ENCODE measurements at places on chromosomes 11 and 22. TPM values are rescaled to one million over a fixed set of nuclear protein-coding genes. Genes with fewer than 3 reads are reported as not detected.

TYR gene
- not detected for total RNA-seq

MAJIN gene
- 0.46 TPM for total RNA-seq

GRCh38 chr22:23061471-23062280, 8.6 kb upstream of the GNAZ start:
- no peak for DNase-seq

DNA sequence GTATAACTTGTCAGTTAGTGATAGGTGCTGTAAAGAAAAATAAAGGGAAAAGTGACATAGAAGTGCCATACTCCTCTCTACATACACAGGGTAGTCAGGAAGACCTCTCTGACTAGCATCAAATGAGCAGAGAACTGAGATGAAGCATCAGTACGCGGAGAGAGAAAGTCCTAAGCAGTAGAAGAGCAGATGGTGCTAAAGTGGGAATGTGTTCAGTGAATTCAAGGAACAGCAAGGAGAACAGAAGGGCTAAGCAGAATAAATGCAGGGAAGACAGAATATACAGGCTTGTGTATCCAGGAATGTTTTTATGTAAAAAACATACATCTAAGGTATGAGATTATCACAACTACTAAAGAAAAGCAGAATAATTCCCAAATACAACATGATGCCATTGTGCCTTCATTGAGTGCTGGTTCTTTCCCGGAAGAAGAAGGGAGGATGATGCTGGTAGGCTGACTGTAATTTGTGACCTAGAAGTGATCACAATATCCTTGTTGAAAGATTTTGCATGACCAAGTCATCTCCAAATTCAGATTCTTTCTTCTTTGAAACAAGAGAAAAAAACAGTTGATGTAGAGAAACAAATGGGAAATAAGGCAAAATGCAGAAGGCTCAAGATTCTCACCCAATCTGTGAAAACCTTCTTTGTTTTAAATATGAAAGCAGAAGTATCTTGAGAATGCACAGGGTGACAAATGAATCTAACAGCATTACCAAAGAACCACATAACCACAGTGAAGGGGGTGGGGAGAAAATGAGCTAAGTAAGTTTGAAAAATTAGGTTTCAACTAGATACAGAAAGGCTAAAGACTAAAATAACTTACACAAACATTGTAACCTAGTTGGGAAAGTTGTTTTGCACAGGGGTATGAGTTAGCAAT, 20.5 kb downstream of the MRE11 start:
- DNase-seq, result no peak

C22orf31 gene
- 0.32 TPM for total RNA-seq

DNA sequence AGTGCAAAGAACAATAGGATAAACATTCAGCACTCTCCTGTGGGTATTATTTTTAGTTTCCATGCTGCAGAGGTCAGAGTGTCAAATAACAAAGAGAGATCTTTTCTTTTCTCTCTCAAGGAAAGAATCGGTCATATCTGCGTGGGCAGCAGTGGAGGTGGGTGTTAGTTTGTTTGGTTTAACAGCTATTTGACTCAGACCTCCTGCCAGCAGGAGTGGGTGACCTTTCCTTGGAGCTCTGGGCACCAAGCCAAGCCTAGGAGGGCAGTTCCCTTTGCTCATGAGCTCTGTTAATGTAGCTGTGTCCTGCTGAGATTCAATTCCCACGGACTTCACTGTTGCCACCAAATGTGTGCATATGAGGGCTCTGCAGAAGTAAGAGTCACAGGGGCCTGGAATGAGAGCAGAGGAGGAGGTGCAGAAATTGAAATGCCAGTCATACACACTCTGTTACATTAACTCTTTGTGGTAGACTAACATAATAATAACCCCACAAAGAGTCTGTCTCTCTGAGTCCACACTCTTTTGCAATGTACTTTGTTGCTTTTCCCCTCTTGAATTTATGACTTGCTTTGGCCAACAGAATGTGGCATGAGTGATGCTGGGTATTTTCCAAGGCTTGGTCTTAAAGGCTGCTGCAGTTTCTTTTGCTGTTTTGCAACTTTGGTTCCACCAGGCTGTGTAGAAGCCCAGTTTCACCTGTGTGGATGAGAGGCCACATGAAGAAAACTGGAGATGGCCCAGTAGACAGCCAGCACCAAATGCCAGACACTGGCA, 76.0 kb upstream of the GRK3 start:
- DNase-seq, result peak; percentile 79

- no peak for DNase-seq
Observed at GRCh38 chr11:20177136-20177535, 16.9 kb upstream of the DBX1 start.

DNA sequence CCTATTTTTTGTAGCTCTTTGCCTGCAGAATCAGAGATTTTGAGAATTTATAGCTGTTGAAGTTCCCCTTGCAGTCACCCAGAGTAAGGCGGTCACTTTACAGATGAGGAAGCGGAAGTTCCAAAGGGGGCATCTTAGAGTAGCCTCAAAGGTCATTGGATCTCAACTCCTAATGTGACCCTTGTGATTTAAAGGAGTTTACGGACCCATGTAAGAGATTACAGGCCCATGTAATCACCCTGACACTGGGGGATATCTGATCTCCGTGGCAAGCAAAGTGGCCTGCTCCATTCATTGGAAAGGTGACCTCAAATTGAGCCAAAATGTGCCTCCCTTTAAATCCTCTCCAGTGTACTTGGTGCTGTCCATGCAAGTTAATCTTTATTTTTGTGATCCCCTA, 15.7 kb downstream of the P2RX3 start:
- no peak for DNase-seq

DNA sequence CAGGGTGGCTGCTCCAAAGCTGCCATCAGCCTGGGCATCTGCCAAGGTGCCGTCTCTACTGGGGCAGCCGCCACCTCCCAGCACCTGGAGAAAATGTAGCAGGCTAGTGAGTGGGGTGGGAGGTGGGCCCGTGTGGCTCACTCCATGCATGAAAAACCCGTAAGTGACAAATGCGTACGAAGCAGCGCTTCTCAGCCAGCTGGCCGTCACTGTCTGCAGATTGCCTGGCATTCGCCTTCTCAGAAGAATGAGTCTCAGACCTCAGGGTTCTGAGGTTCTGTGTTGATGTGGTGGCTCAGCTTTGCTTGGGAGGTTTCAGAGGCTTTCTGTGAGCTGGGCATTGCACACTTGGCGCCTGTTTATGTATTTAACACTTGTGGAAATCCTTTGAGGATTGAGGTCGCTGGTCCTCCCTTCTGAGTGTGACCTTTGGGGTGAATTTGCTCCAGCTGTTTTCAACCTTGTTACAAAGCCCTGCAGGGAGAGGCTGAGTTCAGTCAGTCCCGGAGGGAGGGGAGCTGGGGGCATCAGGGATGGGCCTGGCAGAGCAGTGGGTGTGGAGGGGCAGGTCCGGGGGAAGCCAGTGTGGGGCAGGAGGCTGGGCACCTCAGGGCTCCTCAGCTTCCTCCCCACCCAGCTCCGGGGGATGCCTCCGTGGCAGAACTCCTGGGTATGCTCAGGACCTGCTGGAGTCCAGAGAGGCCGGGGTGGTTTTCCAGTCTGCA, 977.0 kb downstream of the TBC1D22A start:
- DNase-seq, result no peak

DNA sequence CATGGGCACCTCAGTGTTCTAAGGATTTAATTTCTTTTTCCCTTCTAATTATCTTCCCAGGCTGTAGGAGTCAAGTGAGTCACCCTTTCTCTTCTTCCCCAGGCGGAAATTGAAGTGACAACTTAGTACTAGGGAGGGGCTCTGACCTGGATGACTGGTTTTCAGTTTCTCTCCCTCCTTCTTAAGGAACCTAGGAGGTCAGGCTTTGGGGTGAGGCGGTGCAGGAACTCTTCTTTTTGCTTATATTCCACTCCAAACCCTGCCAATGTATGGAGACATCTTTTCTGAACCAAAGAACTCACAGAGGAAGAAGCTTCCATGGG, 12.6 kb downstream of the ZDHHC5 start:
- DNase-seq, result no peak
